ENCODE measurements at places on chromosomes 7 and 10.

DNA sequence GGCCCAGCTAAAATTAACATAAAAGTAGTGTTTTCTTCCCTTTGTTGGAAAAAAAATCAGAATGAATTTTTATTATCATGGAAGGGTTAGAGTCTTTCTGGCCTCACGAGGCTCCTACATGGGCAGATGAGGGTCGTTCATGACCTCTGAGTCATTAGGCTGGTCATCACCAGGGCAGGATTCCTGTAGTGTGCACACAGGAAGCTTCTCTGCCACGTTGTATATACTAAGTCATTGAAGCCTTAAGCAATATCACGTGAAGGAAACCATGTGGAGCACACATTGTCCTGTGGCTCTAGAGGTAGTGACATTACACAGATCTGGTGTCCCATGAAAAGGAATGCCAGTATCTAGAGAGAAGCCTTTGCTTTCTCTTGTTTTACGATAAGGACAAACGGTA lies 84.7 kb upstream of the C1QL3 start:
- DNase-seq = no peak

DNA sequence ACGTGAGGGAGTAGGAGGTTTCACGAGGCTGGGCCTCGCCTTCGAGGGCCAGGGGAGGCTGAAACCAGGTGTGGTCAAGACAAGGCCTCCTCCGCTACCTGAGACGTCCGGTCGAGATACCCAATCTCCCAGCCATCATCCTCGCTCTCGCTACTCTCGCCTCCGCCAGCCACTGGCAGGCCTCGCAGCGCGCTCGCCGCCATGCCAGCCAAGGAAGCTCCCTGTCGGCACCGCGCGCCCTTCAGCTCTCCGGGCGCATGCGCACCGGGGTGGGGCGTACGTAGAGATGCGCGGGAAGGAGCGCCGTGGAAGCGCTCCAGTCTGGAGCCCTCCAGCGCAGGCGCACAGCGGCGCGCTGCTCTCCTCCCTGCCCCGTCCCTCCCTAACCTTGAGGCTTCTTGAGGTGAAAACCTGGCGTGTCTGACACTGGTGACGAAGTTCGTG lies at the start of gene ASZ1:
Gene ASZ1 (minus strand): TSS at position 236 of the 444 bp plus-strand sequence. CDS start 33 bp downstream, at position 203.
- DNase-seq = no peak

- DNase-seq = no peak
Measured at GRCh38 chr7:124570558-124570957, 195.0 kb downstream of the GPR37 start.

- no peak for DNase-seq
Measured at GRCh38 chr7:4131063-4131462, 551.0 kb upstream of the FOXK1 start.

- DNase-seq = peak; percentile 13
Measured at GRCh38 chr10:70991140-70992124, 103.1 kb upstream of the PCBD1 start.

GRCh38 chr7:30973292-30973691 lies 9.5 kb downstream of the GHRHR start:
- no peak for DNase-seq

- no peak for DNase-seq
Measured at GRCh38 chr10:93917064-93917391, 23.2 kb downstream of the SLC35G1 start.

GRCh38 chr7:154442939-154443338 lies 390.7 kb downstream of the DPP6 start:
- DNase-seq = no peak

DNA sequence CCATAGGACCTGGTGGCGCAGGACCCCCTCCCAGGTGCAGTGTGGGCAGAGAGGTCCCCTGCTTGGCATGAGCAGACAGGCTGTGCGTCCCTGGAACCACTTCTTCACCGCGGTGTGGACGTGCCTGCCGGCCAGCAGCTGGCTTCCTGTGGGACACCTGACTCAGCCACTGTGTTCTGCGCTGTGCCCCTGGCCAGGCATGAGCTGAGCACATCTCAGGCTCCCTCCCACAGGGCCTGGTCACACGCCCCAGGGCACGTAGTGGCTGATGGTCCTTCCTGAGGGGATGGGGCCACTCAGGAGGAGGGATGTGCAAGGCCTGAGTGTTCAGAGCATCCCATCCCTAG lies 3.5 kb upstream of the DEPP1 start:
- no peak for DNase-seq

DNA sequence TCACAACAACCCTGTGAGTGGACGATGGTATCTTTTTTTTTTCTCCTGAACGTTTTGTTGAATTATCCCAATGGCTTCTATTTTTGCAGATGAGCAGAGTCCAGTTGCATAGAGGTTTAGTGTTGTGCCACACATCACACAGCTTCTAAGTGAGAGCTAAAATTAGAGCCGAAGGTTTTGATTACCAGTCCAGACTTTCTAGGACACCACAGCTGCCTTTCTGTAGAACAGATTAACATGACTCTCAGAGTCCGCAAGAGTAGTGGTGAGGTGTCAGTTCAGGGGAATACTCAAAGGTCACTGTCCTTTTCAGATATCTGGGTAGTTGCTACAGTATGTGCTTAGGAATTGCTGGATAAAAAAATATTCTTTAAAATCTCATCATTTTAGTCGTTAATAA lies 13.8 kb downstream of the SGPL1 start:
- no peak for DNase-seq

DNA sequence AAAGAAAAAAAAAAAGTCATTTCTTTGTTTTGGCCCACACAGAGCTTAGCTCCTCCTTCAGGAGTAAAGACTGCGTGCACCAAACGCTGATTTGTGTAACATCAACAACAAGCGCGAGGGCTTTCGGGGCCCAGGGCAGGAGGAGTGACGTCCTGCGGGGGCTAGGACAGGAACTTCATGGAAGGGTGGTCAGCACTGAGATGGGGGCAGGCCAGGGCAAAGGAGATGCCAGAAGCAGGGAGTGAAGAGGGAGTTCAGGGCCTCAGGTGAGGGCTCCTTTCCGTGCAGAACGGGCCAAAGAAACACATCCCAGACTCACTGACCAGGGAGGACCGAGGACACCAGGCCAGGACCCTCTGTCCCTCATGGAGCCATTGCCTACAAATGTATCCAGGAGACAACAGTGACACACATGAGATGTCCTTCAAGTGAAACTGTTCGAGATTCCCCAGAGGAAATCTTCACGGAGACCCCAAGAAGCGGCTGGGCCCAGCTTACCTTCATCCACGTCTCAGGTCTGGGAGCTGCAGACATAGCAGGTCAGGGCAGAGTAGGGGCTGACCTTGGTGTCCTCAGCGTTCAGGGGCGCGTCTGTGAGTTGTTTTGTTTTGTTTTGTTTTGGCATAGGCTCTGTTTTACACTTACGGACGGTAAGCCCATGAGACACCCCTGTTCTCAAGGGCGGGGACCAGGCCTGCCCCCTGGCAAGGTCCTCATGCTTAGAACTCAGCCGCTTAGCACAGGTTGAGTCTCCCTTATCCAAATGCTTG lies 30.4 kb upstream of the SHH start:
- DNase-seq = no peak

DNA sequence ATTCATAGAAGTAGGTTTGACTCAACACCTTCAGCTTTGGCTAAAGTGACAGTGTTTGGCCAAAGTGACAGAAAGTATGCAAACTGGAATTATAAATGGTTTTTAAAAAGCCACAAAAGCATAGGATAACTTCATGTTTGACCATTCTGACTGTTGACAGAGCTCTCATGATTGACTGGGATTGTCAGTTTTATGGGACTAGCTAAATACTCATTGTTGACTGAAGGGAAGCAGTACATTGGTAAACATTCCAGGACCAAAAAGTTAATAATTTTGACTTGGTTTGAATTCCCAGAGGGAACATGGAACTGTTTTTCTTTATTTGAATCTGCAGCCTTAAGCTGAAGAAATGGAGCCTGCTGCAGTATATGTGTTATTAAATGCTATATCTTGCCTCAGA lies 84.6 kb upstream of the STEAP4 start:
- no peak for DNase-seq

DNA sequence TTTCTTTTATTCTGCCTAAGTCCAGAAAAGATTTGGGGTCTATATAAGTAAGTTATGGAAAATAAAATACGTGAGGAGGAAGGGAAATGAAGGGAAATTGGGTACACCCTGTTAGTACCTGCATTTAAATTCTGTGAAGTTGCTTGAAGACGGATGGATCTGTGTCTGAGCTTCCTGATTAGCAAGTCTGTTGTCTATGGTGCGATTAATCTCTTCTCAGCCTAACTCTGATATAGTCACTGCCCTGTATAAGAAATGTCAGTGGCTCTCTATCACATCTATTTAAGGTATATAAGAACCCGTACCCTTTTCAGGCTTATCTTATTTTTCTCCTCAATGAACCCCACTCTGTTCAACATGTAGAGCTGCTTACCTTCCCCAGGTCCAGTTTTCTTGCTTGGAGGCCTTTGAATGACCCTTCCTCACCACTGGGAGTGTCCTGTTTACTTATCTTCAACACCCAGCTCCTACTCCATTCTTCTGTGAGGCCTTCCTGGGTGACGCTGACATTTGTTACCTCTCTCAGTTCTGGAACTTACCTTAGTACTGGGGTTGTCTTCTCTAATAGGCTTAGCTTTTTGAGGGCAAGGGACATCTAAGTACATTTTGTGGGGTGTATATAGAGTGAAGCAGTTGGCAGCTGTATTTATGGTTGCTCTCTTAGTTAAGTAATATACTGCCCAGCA lies 149.6 kb upstream of the PRPS1L1 start:
- DNase-seq = no peak

- DNase-seq = no peak
Measured at GRCh38 chr7:120402079-120402767, 129.2 kb downstream of the KCND2 start.

GRCh38 chr7:100433592-100434296 lies 2.6 kb downstream of the PPP1R35 start:
- DNase-seq = no peak

DNA sequence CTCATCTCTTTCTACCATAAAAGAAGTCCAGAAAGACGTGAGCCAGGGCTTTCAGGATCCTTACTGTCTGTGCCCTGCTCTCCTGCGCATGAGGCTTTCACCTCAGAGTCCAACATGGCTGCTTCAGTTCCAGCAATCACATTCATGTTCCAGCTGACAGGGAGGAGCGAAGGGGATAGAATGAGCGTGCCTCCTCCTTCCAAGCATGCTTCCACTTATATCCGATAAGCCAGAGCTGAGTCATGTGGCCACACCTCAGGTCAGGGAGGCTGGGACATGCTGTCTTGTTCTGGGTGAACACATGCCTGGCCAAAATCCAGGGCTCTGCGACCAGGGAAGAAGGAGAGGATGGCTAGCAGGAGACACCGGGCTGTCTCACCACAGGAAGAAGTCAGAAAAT lies 248.2 kb downstream of the SKAP2 start:
- no peak for DNase-seq

DNA sequence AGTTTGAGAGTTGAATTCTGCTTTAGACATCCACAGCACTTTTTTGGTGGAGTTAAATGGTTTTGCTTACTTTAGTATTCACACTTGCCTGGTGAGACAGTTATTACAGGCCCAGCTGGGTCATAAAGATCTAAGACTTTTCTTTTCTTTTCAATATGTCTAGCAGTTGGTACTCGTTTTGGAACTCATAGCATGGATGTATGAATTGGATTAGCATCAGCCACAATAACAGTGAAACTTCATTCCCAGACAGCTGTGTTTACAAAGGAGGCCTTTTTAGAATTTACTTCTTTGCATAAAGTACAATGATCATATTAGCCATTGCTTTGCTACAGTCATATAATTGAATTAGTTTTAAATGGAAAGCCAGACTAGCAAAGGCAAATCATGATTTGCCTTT lies 168.4 kb upstream of the DKK1 start:
- DNase-seq = no peak

GRCh38 chr7:91187061-91187460 lies 77.2 kb upstream of the FZD1 start:
- DNase-seq = no peak

GRCh38 chr10:26593896-26594295 lies 103.6 kb upstream of the PDSS1 start:
- peak; percentile 31 for DNase-seq

GRCh38 chr7:50921114-50921813 lies 138.6 kb upstream of the GRB10 start:
- no peak for DNase-seq

GRCh38 chr10:94049911-94050310 lies 56.2 kb downstream of the PLCE1 start:
- DNase-seq = peak; percentile 63

GRCh38 chr10:58054881-58055280 lies 212.8 kb downstream of the IPMK start:
- no peak for DNase-seq

- no peak for DNase-seq
Measured at GRCh38 chr10:43062402-43063160, 14.3 kb upstream of the RET start.

DNA sequence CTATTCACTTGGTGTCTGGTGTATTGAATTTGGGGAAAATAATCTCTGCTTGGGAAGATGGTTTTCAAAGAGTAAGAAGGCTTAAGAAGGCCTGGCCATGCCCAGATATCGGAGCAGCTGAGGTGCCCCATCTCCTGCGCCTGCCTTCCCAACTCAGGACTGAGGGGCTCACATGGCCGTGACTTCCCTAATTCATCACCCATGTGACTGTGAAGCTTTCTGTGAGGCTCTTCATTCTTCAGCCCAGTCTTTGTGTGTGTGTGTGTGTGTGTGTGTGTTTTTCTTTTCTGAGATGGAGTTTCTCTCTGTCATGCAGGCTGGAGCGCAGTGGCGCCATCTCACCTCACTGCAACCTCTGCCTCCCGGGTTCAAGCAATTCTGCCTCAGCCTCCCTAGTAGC lies 53.2 kb downstream of the PROSER2 start:
- DNase-seq = peak; percentile 87

GRCh38 chr10:58998924-58999713 lies 177.3 kb upstream of the PHYHIPL start:
- DNase-seq = no peak

DNA sequence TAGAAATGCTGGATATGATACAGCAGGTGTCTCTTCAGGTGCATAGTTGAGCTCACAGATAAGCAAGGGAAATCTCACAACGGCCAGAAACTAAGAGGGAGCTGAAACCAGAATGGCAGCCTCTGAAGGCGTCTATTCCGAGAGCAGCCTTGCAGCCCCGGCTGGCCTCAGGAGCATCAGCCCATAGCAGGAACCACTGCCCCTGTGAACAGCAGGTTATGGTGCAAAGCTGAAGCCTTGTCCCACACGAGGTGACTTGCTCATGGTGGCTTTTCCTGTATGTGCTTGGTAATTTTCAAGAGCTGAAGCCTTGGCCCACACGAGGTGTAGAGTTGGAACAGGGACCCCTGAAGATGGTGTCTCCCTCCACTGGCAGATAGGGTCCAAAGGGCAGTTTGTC lies 33.2 kb downstream of the BNIP3 start:
- no peak for DNase-seq

DNA sequence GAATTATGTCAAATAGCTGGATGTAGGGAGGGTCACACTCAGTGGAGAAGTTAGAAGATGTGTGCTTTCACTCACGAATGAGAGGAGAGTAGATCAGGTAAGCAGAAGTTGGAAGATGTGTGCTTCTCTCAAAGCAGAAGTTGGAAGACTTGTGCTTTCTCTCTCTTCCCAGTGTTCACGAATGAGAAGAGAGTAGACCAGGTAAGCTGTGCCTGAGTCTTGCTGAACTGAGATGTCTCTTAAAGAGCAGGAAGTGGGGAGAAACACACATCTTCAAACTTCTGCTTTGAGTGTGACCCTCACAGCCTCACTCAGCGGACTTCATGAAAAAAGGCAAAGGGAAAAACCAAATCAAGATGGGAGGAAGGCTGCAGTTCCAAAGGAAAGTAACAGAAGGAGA lies 7.0 kb upstream of the TMEM243 start:
- peak; percentile 8 for DNase-seq

GRCh38 chr10:63430091-63430998 lies 35.4 kb downstream of the JMJD1C start:
- peak; percentile 57 for DNase-seq

- peak; percentile 4 for DNase-seq
Measured at GRCh38 chr7:95470452-95470851, 15.3 kb upstream of the ASB4 start.

- DNase-seq = no peak
Measured at GRCh38 chr7:74586258-74587175, 71.0 kb upstream of the GTF2I start.
